ENCODE measurements at places on chromosomes 7 and 10.

GRCh38 chr10:48525113-48525512 lies 79.8 kb downstream of the ARHGAP22 start:
- DNase-seq: no peak

GRCh38 chr7:81616951-81617350 lies 152.9 kb downstream of the HGF start:
- DNase-seq: no peak

- DNase-seq: no peak
Observed at GRCh38 chr10:131977323-131978096, 4.2 kb downstream of the BNIP3 start.

- DNase-seq: no peak
Observed at GRCh38 chr7:42222125-42222524, 14.9 kb downstream of the GLI3 start.

DNA sequence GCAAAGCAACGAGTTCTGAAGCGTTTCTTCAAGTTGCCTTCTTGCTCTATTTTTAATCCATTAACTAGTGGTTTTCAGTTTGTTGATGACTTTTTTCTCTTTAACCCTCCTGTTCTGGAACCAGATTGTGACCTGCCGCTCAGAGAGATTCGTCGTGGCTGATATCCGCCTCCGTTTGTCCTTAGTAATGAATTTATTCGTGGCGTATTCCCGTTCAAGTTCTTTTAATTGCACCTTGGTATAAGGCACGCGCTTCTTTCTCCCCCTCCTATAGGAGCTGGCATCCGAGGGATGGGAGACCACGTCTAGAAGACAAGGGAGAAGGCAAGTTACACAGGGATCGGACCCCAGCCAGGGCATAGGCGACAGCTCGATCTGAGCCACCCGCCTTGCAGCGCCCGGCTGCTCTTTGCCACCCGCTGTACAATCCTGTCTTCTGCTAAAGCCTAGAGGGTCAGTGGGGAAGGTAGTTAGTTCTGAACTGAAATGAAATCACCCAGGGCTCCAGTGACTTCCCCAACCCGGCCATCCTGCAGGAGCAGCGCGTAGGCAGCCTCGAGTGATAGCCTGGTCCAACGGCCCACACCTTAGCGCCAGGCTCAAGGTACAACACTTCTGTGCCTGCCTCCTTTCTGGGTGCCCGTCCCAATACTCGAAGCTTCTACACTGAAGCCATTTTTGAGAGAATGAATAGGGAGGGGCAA lies 1.6 kb downstream of the HOXA13 start:
- no peak for DNase-seq

DNA sequence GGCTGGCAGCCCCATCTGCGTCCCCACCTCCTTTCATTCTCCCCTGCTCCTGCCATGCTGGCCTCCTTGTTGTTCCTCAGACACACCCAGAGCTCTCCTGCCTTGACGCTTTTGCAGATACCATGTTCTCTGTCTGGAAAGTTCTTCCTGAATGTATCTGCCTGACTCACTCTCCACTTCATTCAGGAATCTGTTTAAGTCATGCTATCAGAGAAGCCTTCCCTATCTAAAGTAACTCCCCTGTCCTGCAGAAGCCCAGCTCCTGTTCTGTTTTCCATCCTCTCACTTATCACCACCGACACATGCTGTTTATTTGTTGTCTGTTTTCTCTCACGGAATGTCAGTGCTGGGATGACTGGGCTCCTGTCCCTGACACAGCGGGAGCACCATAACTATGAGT lies 82.0 kb downstream of the AFAP1L2 start:
- no peak for DNase-seq

- no peak for DNase-seq
Observed at GRCh38 chr10:79638318-79638717, 27.6 kb downstream of the SFTPA1 start.

DNA sequence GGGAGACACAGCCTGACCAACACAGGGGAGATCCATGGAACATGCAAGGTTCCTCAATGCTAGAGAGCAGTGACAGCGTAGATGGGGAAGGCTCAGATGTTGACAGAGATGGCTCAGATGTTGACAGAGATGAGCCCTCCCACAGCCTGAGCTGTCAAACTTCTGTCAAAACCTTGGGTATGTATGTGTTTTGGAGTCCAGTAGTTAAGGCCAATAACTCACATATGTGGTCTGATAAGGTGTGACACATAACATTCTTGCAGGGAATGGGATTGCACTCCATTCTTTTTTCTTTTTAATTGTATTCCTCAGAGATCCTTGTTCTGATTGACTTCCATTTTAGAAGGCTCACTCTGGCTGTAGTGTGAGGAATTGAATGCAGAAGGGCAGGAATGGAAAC lies 136.3 kb downstream of the C1GALT1 start:
- no peak for DNase-seq

GRCh38 chr7:102433219-102434038 lies at the start of gene ORAI2:
ORAI2 (plus strand) TSS chr7:102433575; CDS start chr7:102438957, 5,382 bp downstream.
- peak; percentile 89 for DNase-seq

DNA sequence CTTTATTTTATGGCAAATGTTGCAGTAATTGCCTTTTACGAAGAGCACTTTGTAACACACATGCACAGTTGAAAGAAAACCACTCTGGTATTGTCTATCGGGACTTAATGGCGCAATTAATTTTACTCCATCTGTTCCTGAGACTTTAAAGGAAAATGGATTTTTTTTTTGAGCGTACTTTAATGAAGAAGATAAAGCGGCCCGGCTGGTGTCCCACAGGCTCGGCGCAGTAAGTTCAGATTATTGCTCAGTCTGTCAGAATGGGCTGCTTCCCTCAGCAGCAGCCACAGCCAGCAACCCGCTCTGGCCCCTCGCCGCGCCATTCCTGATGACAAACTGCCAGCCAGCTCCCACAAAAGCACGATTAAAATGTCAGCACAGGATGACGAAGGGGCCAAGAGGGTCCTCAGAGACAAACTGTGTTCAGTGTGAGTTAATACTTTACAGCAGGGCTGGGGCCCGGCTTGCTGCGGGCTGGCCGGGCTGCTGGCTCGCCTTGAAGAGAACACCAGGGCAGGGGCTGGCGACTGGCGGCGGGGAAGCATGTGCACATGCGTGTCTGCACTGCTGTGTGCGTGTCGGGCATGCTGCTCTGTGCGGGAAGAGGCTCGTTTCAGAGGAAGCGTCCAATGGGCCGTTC lies 501.0 kb upstream of the GALNT17 start:
- DNase-seq: no peak

- peak; percentile 43 for DNase-seq
Observed at GRCh38 chr10:132387764-132388210, 9.2 kb upstream of the PWWP2B start.

DNA sequence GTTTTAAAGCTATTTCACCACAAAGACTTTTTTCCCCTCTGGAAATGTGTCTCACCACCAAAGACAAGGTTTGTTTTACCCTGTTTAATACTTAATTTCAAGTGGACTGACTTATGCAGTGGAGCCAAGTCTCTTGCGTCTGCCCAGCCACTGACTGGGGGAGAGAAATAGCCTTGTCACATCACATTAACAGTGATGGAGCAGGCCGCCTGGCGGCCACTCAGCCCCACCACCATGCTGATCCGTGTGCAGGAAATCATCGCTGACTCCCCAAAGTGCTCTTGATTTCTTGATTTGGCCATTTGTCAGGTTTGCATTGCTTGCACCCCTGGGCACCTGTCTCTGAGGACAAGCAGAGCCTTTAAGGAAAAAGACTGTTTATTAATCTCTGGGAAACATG lies 334.1 kb downstream of the GLRX3 start:
- DNase-seq: no peak

DNA sequence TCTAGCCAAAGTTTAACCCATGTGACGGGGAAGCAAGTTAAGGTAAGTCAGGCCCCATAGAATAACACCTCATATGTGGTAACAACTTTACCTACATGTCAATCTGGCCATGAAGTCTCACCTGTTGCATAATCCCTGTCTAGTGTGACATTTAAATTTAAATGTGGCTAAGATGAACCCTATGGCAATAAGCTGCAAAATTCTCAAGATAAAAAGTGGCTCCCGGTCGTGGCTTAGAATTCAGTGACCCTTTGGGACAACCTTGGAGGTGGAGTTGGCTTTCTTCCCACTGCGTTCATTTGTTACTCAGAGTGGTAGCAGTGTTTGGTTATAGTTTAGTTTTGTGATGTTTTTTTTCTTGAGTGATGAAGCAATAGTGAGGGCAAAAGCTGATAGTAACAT lies 90.6 kb downstream of the ARID5B start:
- peak; percentile 28 for DNase-seq

DNA sequence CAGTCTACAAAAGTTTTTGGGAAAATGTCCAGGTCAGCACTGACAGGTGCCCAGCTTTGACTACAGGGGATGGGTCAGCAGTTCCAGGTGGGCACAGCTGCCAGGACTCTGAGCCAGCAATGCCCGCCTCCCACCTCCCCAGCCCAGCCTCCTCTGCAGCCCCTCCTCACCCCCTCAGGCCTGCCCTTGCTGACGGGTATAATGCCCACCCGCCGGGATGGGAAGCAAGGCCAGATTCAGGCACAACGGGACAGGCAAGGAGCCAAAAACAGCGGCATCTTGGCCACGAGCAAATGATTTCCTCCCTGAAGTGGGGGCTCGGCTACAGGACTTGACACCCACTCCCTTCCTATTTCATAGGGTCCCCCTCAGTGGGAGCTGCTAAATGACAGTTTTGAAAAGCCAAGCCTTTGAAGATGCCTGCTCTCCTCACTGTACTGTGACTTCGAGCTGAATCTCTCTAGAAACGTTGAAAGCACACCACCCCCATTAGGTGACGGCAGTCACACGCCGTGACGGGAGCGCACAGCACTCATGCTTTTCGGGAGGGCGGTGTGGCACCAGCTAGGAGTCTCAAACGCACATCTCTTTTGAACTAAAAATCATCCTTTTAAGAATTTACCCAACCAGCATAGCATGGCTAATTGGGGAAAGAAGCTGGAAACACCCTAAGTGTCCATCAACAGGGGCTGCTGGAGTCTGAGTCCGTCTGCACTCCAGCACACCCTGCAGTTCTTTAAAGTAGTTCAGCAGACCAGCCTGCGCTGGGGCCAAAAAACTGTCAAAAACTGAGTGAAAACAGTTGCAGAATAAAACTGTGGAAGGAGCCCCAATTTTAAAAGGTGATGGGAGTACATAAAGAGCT lies 29.6 kb downstream of the MAD1L1 start:
- no peak for DNase-seq

- no peak for DNase-seq
Observed at GRCh38 chr7:106640368-106641141, 20.4 kb downstream of the CCDC71L start.

DNA sequence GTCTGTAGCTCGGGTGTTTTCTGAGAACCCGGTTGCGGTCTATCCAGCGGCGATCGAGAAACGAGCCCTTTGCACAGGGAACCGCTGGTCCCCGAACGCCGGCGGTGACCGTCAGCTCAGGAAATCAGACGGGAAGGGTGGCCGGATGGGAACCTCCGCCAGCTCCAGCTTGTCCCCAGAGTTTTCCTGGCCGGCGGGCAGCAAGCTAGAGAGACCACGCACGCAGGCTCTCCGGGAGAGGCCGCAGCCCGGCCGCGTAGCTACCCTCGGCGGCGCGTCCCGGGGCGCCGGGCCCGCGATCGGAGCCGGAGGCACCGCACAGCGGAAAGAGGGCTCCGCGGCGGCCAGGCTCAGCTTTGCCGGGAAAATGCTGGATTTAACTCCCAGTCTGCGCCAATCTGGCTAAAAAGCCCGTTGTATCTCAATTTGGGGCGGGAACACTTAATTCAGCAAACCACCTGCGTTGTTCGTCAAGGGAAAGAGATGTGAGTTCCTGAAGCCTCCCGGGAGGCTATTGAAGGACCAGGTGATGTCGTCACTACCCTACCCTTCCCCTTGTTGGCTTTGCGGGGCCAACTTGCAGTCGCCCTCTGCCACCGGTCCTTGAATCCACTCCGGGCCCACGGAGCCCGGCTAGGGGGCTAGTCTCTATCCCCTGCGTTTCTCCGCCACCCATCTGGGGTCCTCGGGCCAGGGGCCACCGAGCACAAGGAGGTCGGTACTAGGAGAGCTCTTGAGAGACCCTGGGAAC lies 859 bp upstream of the CH25H start:
- DNase-seq: no peak

- DNase-seq: no peak
Observed at GRCh38 chr10:10092581-10092980, 925.1 kb upstream of the CELF2 start.

- DNase-seq: no peak
Observed at GRCh38 chr10:35217455-35217854, 90.8 kb downstream of the CREM start.

DNA sequence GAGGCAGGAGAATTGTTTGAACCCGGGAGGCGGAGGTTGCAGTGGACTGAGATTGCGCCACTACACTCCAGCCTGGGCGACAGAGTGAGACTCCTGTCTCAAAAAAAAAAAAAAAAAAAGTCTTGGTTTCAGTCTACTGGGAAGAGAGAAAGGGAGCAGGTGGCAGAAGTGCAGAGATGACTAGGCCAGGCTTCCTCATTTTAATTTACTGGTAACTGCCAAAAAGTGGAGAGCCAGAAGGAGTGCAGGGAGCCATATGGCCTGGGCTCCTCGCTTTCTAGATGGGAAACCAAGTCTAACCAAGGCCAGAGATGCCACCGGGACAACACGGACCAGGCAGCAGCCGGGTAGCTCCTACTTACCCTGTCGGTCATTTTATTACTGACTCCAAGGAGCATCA lies 12.2 kb downstream of the SEPHS1 start:
- no peak for DNase-seq

DNA sequence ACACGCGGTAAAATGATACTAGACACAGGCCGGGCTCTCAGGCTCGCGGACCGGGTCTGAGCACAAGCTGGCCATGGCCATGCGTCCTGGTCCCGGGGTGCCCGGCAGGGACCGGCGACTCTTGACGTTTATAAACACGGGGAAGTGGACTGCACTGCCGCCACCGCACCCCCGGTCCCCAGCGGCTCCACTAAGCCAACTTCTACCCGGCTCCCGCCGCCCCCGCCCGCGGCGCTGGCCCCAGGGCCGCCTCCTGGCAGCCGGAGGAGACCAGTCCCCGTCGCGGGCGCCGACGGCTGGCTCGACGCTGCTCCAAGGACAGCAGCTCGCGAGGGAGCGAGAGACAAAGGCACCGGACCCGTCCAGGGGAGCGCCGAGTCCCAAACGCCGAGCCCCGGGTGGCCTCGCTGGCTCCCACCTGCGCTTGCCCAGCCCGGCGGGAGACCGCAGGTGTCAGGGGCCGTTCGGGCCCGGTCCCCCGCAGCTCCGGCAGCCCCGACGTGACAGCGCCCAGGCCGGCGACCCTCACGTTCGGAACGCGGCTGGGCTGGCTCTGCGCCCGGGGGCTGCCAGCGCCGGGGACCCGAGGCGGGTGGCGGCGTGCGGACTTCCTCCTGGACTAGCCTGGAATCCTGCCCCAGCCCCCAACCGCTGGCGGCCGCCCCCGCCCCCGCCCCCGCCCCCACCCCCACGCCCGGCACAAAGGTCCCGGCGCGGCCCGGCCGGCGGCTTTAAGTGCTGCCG lies 517 bp downstream of the ITGB1 start:
- DNase-seq: no peak

- no peak for DNase-seq
Observed at GRCh38 chr7:15921576-15921975, 235.1 kb upstream of the MEOX2 start.

DNA sequence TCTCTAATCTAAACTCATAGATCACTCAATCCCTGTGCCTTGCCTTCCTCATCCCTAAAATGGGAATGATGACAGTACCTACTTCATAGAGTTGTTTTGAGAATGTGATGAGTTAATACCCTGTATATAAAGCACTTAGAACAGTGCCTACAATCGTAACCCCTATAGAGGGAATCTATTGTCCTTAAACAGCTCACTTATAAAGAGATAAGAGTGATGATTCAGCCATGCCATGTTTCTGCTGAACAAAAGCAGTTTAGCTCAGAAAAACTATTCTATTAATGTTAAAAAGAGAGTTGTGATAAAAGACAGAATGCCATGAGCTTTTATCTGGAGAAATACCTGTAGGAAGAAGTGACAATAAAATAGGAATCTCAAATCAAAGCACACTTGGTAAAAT lies 63.6 kb downstream of the CUBN start:
- DNase-seq: no peak

GRCh38 chr7:19110776-19111175 lies 6.7 kb downstream of the TWIST1 start:
- DNase-seq: no peak
